Activated CD4-positive, CD25-positive, alpha-beta regulatory T cell (primary cell): ENCODE measurements at places on chromosomes 3 and 15.

GRCh38 chr3:57019057-57019456 lies 41.4 kb upstream of the SPATA12 start:
- no peak for DNase-seq

DNA sequence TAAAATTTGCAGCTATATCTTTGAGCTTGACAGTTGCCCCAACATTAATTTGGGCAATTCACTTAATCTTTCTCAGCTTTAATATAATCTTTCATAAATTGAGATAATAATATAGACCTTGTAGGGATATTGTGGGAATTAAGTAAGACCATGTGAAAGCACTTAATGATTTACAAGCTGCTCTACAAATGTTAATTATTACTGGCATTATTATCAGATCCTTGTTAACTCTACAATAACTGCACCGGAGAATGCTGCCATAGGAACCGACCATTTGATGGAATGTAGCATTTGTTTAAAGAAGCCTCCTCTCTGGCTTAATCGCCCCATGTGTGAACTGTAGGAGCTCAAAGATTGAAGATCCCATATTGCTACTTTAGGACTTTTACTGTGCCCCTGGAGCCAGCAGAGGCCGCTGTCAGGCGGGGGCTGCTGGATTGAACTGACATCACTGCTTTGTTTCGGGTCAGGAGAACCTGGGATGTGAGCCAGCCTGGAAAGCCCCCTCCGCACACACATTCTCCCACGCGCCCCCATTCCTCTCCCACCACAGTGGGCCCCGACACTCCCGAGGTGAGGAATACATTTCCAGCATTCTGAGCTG lies 154.2 kb upstream of the TNIK start:
- DNase-seq, result no peak

DNA sequence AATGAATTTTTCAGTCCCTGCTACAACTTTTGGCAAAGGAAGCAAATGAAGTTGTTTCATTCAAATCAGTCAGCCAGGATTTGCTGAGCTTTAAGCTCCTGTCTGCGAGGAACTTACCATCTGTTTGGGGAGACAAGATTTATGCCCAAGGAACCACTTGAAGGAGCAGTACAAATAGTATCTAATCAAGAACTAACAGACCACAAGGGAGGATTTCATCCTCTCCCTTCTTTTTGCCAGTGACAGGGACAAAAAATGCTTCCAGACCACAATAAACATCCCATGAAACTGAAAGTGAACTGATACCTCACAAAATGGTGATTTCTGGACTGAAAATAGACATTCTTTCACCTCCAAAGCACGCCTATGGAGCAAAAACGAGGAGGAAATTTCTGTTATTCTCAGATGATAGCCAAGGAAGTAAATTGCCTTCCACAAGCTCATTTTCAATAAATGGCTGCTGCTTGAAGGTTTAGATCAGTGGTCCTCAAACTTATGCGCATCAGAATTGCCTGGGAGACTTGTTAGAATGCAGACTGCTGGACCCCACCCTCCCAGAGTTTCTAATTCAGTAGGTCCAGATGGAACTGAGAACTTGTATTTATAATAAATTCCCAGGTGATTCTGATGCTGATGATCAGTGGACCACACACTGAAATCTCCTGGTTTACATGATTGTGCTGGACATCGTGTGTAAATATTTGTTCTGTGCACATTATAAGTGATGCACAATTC lies 202.4 kb upstream of the GADL1 start:
- DNase-seq, result no peak

- no peak for DNase-seq
Measured at GRCh38 chr3:90091549-90091948, 984.1 kb downstream of the EPHA3 start.

- no peak for DNase-seq
Measured at GRCh38 chr3:134663721-134664456, 13.1 kb upstream of the KY start.

- DNase-seq, result no peak
Measured at GRCh38 chr3:8254489-8254888, 247.1 kb upstream of the LMCD1 start.

- DNase-seq, result peak; percentile 69
Measured at GRCh38 chr15:60916679-60917460, 312.2 kb downstream of the RORA start.

DNA sequence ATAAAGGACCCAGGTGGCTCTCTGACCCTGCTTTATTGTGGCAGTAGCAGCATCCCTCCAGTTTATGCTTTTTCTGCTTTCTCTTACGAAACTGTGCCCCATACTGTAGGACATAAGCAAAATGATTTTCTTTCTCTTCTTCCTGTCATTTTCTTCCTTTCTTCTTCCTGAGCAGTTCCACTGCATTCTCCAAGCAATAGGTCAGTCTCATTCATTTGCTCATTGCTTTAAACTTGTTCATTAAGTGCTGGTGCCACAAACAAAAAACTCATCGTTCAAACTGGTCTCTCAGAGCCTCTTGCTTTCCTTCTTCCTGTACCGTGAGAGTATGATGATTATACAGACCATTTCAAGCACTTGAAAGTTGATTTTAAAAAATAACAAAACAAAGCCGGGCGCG lies 66.8 kb downstream of the PDE8A start:
- DNase-seq, result no peak
